ENCODE measurements at places on chromosomes 1 and 21. TPM values are rescaled to one million over a fixed set of nuclear protein-coding genes. Genes with fewer than 3 reads are reported as not detected.

GRCh38 chr1:64231153-64231552, 27.7 kb downstream of the UBE2U start:
- no peak overlapping the region for H3K27ac ChIP-seq
- no peaks in the 10 kb centered on the region for H3K27me3 ChIP-seq
- DNase-seq: no peak
- H3K4me3 ChIP-seq: no peak overlapping the region

DNA sequence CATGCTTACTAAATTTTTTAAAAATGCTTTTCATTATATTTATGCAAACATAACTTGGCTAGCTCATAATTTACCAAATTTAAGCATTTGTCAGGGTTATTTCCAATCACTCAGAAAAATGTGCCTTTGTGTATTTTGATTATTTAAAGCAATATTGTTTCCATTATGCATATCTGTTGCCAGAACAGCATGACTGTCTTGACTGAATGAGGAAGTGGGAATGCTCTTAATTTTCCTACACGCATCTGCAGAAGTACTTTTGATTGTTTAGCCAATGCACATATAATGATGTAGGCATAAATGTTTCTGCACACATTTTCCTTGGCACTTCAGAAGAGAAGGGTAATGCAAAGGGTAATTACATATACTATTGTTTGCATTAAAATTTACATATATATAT, 92.5 kb upstream of the ADGRL2 start:
- DNase-seq: no peak
- H3K4me3 ChIP-seq: no peak overlapping the region
- H3K27ac ChIP-seq: no peak overlapping the region
- H3K4me1 ChIP-seq: peaks cover 34% of the 10 kb centered on the region
- no peaks in the 10 kb centered on the region for H3K36me3 ChIP-seq
- no peaks in the 10 kb centered on the region for H3K27me3 ChIP-seq

DNA sequence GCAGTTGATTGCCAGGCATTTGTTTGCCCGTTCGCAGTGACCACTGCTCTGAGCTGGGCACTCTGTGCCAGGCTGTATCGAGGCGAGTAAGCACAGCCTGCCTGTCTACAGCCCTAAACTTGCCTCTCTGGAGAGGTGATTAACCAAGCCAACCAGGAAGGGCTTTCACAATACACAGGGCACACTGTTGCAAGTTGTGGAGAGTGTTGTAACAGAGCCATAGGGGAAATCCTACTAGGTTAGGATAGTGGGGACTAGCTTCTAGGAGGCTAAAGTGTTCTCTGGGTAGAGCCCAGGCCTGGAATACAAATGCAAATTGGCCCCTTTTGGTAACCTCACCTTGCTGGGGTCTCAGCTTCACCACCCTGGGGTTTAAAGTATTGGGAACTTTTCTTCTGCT, 23.8 kb downstream of the PRDM2 start:
- H3K36me3 ChIP-seq: no peaks in the 10 kb centered on the region
- no peak for DNase-seq

DNA sequence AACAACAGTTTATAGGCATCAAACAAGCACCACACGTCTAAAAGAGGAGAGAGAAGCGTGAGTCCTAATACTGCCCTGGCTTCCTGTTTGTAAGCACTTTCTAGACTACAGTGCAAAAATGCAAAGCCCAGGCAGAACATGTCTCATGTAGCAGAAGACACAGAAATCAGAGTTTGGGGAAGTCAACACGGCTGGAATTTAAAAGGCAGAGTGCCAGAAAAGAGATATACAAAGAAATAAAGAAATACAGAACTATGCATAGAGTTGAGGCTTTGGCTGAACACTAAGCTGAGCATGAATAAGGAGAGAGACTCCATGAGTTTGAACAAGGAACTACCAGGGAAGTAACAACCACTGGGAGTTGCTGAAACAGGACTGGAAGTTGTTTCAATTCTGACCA, 566.6 kb upstream of the NR5A2 start:
- no peak overlapping the region for H3K27ac ChIP-seq
- H3K36me3 ChIP-seq: no peaks in the 10 kb centered on the region
- DNase-seq: no peak
- H3K4me3 ChIP-seq: no peak overlapping the region

Gene CATSPER4
- total RNA-seq: 0.27 TPM

Gene CFAP141
- not detected for total RNA-seq

Gene ZNF648
- 0.23 TPM for total RNA-seq

All from mesothelial cell of epicardium (in vitro differentiated cells).